ENCODE measurements at places on chromosomes 13 and 19.
A peak's percentile ranks its signal among the peaks of the same experiment; 100 is the strongest.

GRCh38 chr19:55637534-55637933, 3.3 kb upstream of the ZNF580 start:
- DNase-seq: no peak

- no peak for DNase-seq
These were observed 195.3 kb downstream of the LIG4 start for GRCh38 chr13:108020027-108020426.

DNA sequence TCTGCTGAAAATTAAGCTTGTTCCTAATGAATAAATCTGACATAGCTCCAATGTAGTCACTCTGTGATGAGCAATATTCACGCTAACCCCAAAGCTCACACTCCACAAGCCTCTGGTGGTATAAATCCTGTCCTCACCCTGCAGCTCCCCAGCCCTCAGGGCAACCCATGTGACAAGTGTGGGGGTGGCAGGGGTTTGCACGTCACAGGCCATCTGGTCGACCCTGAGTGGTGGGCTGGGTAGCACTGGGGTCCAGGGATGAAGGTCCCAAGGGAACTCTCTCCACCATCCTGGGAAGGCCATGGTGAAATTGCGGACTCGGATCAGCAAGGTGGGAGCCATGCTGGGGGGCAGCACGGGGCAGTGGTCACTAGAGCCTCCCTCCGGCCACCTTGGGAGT, 100.0 kb upstream of the SOX1 start:
- DNase-seq: no peak

GRCh38 chr13:48319531-48320398, 16.2 kb downstream of the RB1 start:
- DNase-seq: peak; percentile 37

GRCh38 chr13:113948034-113948742, 25.7 kb downstream of the C13orf46 start:
- DNase-seq: no peak
